ENCODE measurements at places on chromosomes 2 and 18.

DNA sequence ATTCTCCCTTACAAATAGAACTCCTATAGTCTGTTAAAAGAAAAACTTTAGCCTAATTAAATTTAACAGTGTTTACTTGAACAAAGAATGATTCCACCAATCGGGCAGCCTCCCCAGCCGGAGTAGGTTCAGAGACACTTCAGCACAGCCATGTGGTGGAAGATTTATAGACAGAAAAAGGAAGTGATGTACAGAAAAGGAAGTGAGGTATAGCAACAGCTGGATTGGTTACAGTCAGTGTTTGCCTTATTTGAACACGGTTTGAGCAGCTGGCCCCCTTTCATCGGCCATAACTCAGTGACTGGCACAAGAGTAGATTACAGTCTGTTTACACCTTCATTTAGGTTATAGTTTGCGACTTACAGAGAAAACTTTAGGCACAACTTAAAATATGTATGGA is 2.1 kb upstream of the SKA1 start:
- no peak for DNase-seq

GRCh38 chr2:46913471-46914381 is 1.9 kb downstream of the MCFD2 start:
- no peak for DNase-seq

DNA sequence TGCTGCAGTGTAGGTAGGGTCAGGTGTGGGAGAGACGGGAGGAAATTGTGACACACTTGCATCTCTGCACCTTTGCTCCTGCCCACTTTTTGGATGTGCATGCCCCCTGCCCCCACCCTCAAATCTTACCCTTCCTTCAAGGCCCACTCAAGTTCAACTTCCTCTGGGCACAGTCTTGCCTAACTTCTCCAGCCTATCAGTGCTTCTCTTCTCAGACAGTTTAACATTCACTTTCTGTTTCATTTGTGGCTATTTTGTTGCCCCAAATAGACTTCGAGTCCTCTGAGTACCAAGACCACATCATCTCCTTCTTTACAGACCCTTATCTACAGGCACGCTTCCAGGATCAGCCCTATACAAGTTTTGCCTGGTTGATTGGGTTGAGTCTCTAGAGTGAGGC is 2.7 kb downstream of the ST8SIA5 start:
- DNase-seq = no peak

DNA sequence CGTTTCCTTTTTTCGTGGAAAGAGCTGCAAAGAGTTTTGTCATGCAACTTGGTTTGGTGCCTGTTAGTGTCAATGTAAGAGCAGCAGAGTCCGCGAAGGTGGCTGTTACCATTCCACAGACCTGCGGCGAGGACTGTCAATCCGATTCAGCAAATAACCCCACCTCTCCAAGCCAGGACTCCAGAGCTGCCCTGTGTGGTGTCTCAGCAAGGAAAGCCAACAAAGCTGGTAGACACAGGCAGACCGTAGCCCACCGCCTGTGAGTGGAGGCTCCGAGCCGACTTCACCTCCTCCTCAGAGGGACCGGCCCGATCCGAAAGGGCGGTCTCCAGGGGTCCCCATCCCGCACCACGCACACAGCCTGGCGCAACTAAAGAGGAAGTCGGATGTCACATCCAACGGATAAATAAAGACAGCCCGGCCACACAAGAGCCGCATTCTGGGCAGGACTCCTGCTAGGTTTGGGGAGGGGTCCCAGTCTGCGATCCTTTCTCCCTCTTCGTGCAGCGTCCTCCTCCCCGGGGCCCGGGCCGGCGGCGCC is 819 bp downstream of the ANKRD44 start:
- no peak for DNase-seq

GRCh38 chr2:24372033-24372432 is 11.7 kb upstream of the ITSN2 start:
- DNase-seq = no peak

DNA sequence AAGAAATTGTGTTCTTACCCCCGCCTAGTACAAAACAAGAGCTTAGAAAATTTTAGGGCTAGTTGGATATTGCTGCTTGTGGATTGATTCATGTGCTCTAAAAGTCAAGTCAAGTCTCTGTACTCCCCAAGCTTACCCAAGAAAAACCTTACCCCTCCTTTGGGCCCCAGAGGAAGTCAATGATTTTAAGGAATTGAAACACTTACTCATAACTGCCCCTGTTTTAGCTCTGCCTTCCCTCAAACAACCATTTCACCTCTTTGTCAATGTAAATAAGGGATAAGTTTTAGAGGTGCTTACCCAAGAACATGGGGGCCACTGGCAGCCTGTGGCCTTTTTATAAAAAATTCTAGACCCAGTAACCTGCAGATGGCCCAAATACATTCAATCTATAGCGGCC is 136.6 kb upstream of the RMP24 start:
- DNase-seq = no peak

DNA sequence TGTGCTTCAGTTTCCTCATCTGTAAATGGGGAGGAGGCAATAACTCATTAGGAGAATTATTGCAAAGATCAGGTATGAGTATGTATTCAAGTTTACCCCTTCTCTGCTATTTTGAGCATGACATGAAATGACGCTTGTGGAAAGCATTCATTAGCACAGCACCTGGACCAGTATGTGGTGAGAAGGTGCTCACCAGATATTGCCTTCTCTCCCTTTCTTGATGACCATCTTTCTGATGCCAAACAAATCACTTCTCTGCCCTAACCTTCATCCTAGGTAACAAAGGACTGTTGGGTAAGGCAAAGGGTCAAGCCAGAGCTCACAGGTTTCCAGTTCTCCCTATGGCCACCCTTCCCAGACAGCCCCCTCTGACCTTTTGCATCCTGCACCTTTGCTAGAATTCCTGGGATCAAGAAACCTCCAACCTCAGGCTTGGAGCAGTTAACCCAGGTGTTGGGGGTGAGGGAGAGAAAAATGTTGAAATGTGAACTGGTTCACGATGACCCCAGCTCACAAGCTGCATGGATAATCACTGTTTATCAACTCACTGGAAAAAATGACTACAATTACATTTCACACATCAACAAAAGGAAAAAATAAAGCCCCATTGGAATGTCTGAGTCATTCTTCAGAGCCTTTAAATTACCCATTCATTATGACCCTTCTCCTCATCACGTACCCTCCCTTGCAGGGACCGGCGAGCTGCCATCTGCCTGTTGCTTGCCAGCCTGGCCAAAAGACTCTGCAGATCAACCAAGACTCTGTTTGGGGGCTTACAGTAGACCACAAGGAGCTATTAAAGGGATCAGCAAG is 41.6 kb downstream of the LBH start:
- DNase-seq = no peak

DNA sequence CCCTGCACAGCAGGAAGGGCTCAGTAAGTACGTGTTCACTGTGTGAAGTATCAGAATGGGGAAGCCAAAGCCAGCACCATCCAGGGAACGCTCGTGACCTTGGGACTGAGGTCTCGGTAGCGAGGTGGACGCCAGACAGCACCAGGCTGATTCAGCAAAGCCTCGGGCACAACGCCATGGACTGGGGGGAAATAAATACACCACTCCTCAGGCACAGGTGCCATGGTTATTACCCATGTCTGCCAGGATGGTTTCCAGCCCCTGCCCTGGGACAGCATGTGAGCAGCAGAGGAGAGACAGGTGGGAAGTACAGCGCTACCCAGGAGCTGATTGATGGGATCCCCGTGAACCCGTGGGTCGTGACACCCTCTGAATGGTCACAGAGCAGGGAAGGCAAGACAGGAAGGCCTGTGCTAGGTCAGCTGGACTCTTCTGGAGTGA is 53.0 kb downstream of the REEP1 start:
- DNase-seq = no peak

- no peak for DNase-seq
These were observed 241.7 kb downstream of the CD226 start for GRCh38 chr18:69705987-69706386.

- no peak for DNase-seq
These were observed 59.4 kb upstream of the MSTN start for GRCh38 chr2:190121971-190122370.

GRCh38 chr2:171958475-171958874 is 36.2 kb downstream of the HAT1 start:
- DNase-seq = no peak

DNA sequence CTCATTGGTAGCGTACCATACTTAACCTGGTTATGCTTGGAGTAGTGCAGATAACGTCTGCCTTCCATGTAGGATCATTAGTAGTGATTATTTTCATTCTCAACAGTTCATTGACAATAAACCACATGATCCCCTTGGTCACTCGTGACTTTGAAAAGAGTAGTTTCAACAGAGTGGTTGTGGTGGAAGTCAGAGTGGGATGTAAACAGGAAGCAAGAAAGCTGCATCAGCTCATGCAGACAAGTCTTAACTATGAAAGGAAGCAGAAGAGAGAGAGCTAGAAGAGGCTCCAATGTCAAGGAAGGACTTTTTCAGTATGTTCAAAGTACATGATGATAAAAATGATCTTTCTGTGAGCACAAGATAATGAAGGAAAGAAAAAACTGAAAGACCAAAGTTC is 287.4 kb downstream of the MBD2 start:
- DNase-seq = no peak

GRCh38 chr2:61255580-61256437 is 93.8 kb downstream of the C2orf74 start:
- no peak for DNase-seq

- no peak for DNase-seq
These were observed 142.5 kb downstream of the FMNL2 start for GRCh38 chr2:152477347-152478092.

GRCh38 chr2:238703436-238703835 is 144.4 kb upstream of the TWIST2 start:
- no peak for DNase-seq

DNA sequence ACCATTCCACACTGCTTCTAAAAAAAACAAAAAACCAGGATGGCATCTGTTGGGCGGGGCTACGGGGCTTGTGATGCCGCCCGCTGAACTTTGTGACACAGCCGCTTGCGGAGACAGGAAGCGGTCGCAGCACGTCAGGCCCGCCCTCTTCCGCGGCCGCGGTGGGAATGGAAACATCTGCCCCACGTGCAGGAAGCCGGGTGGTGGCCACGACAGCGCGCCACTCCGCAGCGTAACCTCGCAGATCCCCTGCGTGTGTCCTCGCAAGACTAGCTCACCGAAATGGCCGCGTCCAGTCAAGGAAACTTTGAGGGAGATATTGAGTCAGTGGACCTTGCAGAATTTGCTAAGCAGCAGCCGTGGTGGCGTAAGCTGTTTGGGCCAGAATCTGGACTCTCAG is 168.5 kb downstream of the SUCLG1 start:
- DNase-seq = no peak

GRCh38 chr2:19769513-19769912 is 132.3 kb downstream of the TTC32 start:
- DNase-seq = no peak

- no peak for DNase-seq
These were observed 59.8 kb downstream of the KCTD1 start for GRCh38 chr18:26488417-26489009.

GRCh38 chr2:55338268-55338667 is 69.2 kb upstream of the MTIF2 start:
- DNase-seq = no peak

GRCh38 chr2:220674033-220674432 is 898.1 kb downstream of the EPHA4 start:
- DNase-seq = no peak

GRCh38 chr2:120885749-120886148 is 150.1 kb downstream of the GLI2 start:
- no peak for DNase-seq

DNA sequence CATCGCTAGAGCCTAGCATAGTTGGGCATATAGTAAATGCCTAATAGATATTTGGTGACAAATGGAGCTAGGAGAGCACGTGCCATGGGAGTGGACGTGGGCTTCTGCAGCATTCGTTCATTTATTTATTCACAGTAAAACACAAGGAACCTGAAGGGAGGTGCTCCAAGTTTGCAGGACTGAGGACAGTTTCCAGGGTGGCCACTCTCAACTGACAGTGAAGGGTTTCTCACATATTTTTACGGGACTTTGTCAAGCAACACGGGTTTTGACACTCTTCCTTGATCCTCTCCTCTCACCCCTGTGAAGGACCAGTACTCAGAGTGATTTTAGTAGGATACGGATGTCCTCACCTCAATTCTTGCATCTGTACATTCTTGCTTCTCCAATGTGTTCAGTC is 135.0 kb upstream of the TTC39C start:
- no peak for DNase-seq

GRCh38 chr2:98540536-98540935 is 67.8 kb downstream of the COA5 start:
- DNase-seq = no peak

- DNase-seq = no peak
These were observed 99.6 kb upstream of the THSD7B start for GRCh38 chr2:136665736-136666135.

DNA sequence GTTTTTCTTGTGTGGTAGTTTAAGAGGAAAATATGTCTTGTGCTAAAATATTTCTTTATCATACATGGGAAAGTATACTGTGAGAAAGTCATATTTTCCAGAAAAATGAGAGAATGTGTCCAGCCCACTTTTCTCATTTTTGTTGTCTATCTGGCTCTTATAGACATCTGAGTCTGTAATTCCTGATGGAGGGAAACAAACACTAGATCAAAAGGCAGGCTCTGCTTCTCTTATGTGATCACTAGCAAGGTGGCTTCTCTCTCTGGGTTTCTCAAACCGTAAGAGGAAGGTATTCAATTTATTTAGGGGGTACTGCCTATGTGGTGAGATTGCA is 40.0 kb upstream of the PEX13 start:
- DNase-seq = no peak

GRCh38 chr2:169822785-169823392 is 1.8 kb downstream of the METTL5 start:
- no peak for DNase-seq

GRCh38 chr2:172905937-172906811 is 169.5 kb upstream of the MAP3K20 start:
- DNase-seq = no peak

- no peak for DNase-seq
These were observed 129.6 kb downstream of the GALNT14 start for GRCh38 chr2:31008561-31009114.

GRCh38 chr2:12717191-12718014 is 667 bp downstream of the TRIB2 start:
- DNase-seq = peak; percentile 56

- no peak for DNase-seq
These were observed 6.4 kb upstream of the ATP9B start for GRCh38 chr18:79062806-79063205.

DNA sequence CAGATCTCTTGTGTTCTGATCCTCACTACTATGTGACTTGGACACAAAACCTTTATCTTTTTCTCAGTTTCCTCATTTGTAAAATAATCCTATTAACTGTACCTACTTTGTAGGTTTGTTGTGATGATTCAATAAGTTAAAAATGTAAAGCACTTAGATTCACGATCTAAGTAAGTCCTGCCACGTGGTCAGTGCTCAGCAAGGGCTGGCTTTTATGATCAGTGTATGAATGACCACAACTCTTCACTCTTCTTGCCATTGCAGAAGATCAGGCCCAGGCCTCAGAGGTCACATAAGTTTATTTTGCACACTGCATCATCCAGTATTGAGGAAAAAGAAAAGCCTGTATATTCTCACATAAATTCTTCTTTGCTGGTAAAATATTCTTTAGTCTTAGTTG is 1192.5 kb upstream of the ACVR2A start:
- no peak for DNase-seq

GRCh38 chr2:227886149-227886548 is 14.7 kb downstream of the DAW1 start:
- no peak for DNase-seq

GRCh38 chr18:40133253-40133652 is 1821.8 kb upstream of the PIK3C3 start:
- no peak for DNase-seq
